ENCODE measurements at places on chromosomes 6 and 20.

DNA sequence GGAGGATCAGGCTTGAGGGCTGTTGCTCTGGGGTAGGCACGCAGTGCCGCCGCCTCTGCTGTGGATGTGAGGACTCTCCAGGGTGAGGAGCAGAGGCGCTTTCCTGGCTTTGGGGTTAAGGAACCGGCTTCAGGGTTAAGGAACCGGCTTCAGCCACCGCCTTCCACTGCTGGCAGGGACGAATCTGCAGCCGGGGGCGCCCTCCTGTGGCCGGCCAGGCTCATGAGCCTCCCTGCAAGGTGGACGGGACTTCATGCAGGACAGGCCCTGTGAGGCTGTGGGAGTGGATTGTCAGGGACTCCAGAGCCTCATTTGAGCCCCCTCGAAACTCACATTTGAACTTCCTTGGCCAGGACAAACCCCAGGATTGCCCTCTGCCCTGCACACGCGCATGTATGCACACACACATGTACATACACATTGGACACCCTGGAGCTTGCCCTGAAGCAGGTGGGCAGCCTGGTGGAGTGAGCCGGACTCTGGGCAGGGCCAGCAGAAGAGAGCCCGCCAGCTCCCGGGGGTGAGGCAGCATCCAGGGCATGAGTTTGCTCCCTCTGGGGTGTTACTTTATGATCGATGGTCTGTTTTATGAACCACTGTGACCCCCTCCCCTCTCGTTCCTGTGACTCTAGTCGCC is 146.9 kb downstream of the PHACTR3 start:
- DNase-seq: peak; percentile 54

GRCh38 chr20:37521061-37521771 is at the start of gene NNAT:
Gene NNAT (plus strand): TSS chr20:37521250. CDS start chr20:37521332, 82 bp downstream.
- DNase-seq: no peak

DNA sequence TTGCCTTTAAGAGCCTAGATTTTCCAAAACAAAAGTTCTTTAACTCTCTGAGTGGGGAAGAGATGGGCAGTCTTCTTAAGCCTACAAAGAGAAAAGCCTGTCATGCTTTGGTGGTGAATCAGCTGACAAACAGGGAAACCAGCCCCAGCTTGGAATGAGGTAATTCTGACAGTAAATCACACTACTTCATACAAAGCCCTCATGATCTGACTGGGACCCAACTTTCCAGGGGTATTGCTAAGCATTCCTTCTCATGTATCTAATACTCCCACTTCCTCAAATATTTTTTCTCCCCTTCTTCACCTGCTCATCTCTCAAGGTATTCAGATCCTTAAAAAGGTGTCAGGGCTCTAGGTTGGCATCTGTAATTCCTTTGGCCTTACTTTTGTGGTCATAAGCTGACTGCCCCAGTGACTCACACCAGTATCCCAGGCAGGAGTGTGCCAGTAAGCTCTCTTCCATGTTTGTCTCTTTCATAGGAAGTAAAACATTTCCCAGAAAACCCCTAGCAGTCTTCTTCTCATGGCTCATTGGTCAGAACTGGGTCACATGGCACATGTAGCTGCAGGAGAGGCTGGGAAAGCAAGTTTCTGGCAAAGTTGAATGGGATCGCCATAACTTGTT is 15.0 kb upstream of the TBC1D22B start:
- DNase-seq: no peak

- DNase-seq: no peak
These were observed 70.1 kb downstream of the RNF144B start for GRCh38 chr6:18457065-18457737.

- no peak for DNase-seq
These were observed 98.6 kb downstream of the CDH4 start for GRCh38 chr20:61350500-61351250.

DNA sequence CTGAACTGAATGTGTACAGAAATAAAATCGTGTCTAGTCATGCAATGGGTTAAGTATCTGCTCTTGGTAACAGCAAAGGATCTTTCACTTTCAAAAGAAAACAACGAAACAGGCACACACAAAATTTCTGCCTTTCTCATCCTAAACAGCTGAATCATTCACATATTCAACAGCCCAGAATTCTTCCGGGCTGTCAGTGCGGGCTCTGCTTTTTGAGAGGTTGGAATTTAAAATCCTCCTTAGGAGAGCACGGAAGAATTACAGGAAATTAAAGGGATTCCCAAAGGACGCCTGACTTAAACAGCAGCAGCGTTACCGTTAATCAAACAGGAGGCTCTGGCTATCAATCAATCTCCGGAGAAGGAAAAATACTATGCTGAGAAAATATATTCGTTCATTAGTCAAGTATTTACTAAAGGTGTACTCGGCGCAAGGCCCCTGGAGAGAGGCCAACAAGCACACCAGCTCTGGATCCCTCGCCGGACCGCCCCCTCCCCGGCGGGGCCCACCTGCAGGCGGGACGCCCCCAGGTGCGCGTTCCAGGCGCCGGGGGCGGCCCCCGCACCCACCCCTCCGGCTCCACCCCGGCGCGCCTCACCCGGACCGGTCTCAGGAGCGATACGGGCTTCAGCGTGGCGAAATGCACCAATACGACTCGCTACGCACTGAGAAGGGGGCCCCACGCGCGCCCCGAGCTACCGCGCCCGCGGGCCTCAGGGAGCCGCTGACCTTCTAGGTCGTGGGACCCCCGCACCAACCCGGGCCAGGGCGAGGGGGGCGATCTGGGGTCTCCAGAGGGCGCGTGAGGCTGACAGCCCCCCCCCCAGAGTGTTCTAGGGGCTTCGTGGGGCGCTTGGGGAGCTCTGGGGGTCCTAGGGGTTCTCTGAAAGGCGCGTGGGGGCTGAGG is 1.0 kb downstream of the NAPB start:
- DNase-seq: peak; percentile 66

GRCh38 chr6:148611213-148611612 is 135.6 kb upstream of the UST start:
- DNase-seq: no peak

DNA sequence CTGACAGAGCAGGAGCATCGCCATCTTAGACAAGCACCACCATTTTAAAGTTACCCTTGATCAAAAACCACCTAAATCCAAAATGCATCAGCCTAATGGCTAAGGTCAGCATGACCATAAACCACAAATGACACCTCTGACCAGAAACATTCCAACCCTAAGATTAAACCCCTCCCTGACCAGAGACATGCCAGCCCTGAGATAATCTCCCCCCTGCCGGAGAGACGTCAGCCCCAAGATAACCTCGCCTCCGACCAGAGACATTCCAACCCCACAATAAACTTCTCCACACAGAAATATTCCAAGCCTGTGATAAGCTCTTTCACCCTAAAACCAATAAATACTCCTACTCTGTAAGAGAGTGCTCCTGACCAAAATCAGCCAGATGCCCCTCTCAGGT is 53.5 kb downstream of the PXDC1 start:
- DNase-seq: no peak

DNA sequence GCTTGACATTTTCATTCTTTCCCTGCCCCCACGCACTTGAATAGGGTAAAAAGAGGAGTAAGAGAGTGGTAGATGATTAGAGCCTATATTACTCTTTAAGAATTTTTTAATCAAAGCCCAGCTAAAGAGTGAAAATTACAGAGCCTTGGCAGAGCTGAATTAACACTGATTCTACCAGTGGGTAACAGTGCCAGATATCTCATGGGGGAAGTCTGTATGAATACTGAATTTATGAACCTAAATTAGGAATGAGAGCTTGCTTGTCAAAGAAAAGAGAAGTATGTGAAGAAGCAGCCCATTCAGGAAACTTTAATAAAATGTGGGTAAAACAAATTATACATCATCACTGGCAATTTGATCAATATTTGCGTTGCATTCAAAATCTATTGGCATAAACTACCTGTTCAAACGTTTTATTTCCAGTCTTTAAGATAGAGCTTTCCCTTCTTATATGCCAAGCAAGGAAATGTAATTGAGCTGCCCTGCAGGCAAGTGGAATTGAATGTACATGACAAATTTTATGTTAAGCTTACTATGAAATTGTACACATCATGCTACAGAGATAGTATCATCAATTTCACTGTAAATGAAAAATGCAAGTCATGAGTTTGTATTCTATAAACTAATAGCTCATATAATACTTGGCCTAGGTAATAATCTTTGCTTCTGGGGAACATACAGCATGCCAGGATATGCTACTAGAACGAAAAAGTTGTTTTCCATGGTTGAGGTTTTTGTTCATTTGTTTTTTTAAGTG is 14.5 kb downstream of the SOBP start:
- no peak for DNase-seq

GRCh38 chr20:8568075-8568474 is 436.0 kb downstream of the PLCB1 start:
- no peak for DNase-seq

GRCh38 chr6:116446399-116446798 is 14.8 kb upstream of the CALHM6 start:
- DNase-seq: no peak

DNA sequence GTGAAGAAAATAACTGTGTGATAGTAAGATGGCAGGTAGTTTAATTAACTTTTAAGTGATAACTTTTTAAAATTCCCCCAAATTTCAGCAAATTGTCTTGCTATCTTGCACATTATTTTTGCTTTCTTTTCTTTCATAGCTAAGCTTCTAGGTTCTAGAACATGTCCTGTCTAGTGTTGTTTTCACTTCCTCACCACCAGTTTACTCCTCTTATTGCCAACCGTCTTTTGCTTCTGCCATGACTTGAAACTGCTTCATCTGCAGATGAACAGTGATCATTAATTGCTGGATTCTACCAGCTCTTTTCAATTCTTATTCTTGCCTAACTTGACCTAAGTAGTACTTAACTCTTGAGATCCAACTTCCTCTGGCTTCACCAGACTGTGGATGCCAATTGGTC is 137.8 kb downstream of the CENPW start:
- DNase-seq: no peak

DNA sequence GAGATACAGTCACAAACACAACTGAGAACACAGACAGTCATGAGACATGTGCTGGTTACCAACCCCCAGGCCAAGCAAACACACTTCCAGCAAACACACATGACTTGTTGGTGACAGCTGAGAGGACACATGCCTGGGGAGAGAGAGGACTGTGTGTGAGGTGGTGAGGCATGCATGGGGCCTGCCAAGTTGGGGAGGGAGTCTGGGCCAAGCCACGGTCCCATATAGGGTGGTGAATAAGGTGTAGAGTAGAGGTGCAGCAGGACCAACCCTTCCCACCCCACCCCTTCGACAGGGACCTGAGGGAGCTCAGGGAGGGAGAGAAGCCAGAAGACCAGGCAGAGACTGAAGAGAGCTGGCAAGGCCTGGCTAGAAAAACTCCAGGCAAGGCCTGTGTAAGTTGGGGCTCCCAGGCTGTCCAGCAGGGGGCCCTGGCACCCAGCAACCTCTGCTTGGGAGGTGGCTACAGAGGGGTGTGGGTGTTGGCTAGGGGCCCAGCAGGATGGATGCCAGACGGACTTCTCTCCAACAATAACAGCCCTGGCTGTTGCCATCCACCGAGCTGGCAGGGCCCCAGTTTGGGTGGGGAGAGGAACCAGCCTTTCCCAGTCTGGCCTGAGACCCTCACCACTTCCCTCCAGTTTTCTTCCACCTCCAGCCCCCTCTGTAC is 2.0 kb upstream of the SLC29A1 start:
- DNase-seq: peak; percentile 81

DNA sequence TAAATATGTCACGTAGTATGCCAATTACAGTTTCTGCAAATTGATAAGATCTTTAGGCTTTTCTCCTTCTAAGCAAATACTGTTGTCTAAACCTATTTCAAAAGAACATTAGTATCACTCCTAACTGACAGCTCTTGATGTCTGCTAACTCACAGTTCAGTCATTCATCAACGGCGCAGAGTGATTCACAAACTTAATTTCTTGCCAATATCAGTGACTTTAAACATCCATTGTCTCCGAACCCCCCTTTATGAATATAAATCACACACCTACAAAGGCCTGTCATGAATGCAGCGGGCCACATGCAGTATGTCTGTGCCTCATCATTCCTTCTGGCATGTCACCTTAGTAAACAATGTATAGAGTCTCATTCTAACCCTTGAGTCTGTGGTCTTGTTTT is 420.6 kb downstream of the CDC5L start:
- DNase-seq: no peak

DNA sequence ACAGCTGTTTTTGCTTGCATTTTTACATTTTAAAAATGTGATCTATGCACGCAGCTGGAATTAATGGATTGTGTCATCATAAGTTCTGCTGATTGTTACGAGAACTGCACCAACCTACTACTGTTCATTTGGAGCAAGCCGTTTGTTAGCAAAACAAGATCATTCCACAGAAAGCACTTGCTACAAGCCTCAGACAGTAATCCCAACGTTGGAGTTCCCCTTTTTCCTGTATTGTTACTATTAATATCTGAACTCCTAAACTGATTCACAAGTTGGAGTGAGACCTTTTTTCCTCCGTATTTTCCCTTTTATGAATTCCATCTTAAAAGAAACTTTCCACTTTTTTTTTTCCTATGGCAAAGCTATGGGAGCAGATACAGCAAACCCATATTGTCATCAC is 3.5 kb downstream of the TENT5A start:
- DNase-seq: no peak

- DNase-seq: no peak
These were observed 13.0 kb downstream of the FOXQ1 start for GRCh38 chr6:1324936-1325335.

DNA sequence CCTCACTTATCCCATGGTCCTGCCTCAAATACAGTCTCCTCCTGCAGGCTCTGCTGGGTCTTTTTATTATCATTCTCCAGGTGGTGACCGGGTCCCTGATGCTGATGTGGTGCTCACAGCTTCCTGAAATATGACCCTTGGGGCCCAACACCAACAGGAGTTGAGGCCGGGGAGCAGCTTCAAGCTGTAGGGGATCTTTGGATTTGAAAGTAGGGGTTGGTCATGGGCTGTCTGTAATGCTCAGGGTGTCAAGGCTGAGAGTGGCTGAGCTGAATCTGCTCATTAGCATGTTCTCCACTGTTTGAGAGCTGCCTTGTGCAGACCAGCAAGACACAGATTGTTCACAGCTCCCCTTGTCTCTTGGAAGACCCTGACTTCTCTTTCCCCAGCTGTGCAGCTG is 35.5 kb downstream of the HLA-F start:
- DNase-seq: no peak

GRCh38 chr6:43947860-43948259 is 177.8 kb downstream of the VEGFA start:
- DNase-seq: no peak

Data from stimulated activated naive CD8-positive, alpha-beta T cell treated with anti-CD3 and anti-CD28 coated beads, Interleukin-15, Interleukin-2, amounts not matched to agents 100 U/mL and 50 U/mL, for 24 hours (primary cell).